Hypothalamus (tissue), 51 donors: ENCODE measurements at places on chromosomes 1 and 21.

DNA sequence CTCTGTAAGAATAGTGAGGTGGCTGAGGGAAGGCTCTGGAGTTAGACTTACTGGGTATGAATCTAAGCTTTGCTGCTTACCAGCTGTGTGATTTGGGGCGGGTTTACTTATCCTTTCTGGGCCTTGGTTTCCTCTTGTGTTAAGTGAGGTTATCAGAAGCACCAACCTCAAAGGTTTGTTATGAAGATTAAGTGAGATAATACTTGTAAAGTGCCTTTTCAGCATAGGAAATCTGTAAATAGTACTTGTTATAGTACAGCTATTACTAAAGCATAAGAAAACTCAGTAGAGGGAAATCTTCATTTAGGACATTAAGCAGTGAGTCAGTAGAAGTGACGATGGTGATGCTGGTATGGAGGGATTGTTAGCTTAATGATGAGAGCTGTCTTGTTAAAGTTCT lies 12.1 kb downstream of the HHAT start:
- DNase-seq = no peak

DNA sequence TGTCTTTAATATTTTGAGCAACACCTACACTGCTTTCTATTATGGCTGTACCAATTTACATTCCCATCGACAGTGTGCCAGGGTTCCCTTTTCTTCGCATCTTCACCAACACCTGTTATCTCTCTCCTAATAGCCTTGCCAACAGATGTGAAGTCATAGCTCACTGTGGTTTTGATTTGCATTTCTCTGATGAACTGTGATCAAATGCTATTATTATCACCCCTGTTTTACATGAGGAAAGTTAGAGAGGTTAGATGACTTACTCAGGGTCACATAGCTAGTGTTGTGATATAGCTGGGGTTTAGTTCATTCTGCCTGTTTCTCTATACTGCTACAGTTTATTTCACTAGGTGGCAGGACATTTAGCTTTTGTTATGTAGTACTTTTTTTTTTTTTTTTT lies 204.1 kb downstream of the FMN2 start:
- no peak for DNase-seq

GRCh38 chr21:38037416-38037815 lies 121.2 kb upstream of the KCNJ6 start:
- no peak for DNase-seq

GRCh38 chr21:42440187-42440792 lies 36.6 kb downstream of the UBASH3A start:
- no peak for DNase-seq

- no peak for DNase-seq
Observed at GRCh38 chr1:54471588-54471987, 65.4 kb upstream of the SSBP3 start.

- DNase-seq = no peak
Observed at GRCh38 chr1:10253755-10254154, 43.4 kb downstream of the KIF1B start.
